Caco-2 (cell line): ENCODE measurements at places on chromosomes 1 and 21.

DNA sequence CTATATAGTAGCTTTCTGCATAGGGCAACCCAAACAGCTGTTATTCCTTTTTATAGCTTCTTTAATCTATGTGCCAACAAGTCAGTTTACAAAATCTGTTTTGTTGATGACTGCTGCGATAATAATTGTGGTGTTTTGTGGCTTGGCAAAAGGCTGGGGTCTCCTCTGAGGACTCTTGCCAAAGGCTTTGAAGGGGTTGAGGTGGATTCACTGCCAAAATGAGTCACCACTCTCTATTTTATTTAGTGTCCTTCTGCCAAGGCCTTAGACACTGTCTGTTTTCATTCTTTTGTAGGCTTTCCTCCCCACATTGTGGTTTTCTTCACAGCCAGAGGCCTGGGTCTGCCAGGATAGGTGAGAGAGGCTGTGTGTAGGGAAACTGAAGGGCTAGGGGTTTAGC is 161.8 kb downstream of the NFIA start:
- H3K4me3 ChIP-seq, result no peak overlapping the region
- H3K4me1 ChIP-seq, result no peaks in the 10 kb centered on the region
- no peaks in the 10 kb centered on the region for H3K36me3 ChIP-seq
- DNase-seq, result no peak
- H3K27me3 ChIP-seq, result no peaks in the 10 kb centered on the region

DNA sequence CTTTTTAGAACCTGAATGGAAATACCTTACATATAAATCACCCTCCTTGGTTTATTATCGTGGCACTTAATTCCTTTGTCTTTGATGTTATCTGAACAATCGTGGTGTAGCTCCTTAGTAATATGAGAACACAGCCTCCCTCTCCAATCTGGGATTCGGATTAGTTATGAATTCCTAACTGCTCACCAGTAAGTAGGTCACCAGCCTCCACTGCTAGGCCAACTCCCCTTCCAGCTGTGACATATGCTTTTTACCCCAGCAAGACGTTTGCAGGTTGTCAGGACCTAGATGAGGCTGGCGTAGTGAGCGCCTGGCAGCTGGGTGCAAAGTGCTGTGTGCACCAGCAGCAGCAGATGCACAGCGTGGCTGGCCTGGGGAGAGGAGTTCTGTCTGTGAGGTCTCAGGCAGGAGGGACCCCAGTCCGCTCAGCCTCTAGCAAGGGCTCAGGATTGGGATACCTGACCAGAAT is 38.2 kb downstream of the NTPCR start:
- no peaks in the 10 kb centered on the region for H3K27me3 ChIP-seq
- H3K4me1 ChIP-seq, result no peaks in the 10 kb centered on the region
- no peak overlapping the region for H3K27ac ChIP-seq
- DNase-seq, result no peak
- no peak overlapping the region for H3K4me3 ChIP-seq
- no peaks in the 10 kb centered on the region for H3K36me3 ChIP-seq

DNA sequence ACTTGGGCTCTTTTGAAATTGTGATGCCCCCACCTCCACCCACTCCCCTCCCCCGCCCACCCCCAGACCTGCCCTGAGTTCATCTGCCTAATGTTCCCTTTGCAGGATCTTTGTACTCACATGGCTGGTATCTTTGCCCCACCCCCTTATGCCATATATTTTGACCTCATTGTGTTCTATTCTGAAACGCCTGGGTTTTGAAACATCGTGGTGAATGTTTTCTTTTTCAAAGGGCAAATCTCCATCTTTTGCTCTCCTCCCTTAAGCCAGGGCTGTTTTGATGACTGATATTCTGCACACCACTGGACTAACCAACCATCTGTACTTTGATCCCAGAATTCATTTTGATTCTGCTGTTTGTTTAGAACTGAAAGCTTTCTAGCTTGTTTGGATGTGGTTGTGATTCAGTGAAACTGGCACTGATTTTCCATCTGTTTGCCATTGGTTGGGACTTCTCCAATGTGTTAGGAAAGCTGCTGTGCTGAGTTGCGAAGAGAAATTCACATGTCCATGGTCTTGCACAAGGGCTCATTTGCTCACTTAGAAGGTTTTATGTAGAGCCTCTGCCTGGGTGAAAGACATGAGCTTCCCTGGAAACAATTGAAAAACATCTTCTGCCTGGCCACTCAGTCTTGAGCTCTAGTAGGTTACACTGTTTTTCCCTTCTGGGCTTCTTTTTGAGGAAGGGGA is 16.5 kb downstream of the SMAP2 start:
- H3K27ac ChIP-seq, result no peak overlapping the region
- H3K27me3 ChIP-seq, result no peaks in the 10 kb centered on the region
- H3K4me3 ChIP-seq, result no peak overlapping the region
- H3K36me3 ChIP-seq, result no peaks in the 10 kb centered on the region
- no peaks in the 10 kb centered on the region for H3K4me1 ChIP-seq

GRCh38 chr1:162564762-162565218 is 3.3 kb downstream of the UAP1 start:
- DNase-seq, result no peak
- H3K4me3 ChIP-seq, result no peak overlapping the region
- no peak overlapping the region for H3K27ac ChIP-seq
- peaks cover 14% of the 10 kb centered on the region for H3K4me1 ChIP-seq

- no peaks in the 10 kb centered on the region for H3K4me1 ChIP-seq
- H3K4me3 ChIP-seq, result no peak overlapping the region
- no peaks in the 10 kb centered on the region; the same call in 1 of the 2 replicates for H3K36me3 ChIP-seq
- no peak overlapping the region for H3K27ac ChIP-seq
- no peak for DNase-seq
These were observed 24.2 kb downstream of the SLC5A9 start for GRCh38 chr1:48246727-48247126.

- H3K36me3 ChIP-seq, result no peaks in the 10 kb centered on the region
- no peak overlapping the region for H3K27ac ChIP-seq
- H3K4me1 ChIP-seq, result no peaks in the 10 kb centered on the region
- DNase-seq, result no peak
These were observed 201.1 kb downstream of the PRDM2 start for GRCh38 chr1:13901039-13901438.

GRCh38 chr1:94863919-94864318 is 43.8 kb downstream of the SLC44A3 start:
- no peaks in the 10 kb centered on the region for H3K27me3 ChIP-seq
- peak overlapping the region; percentile 76 for H3K27ac ChIP-seq
- no peaks in the 10 kb centered on the region for H3K36me3 ChIP-seq
- peaks cover 41% of the 10 kb centered on the region for H3K4me1 ChIP-seq

- no peak overlapping the region for H3K4me3 ChIP-seq
- no peaks in the 10 kb centered on the region for H3K36me3 ChIP-seq
- H3K4me1 ChIP-seq, result no peaks in the 10 kb centered on the region
- H3K27ac ChIP-seq, result no peak overlapping the region
These were observed 1.0 kb downstream of the RD3 start for GRCh38 chr1:211490821-211491415.

DNA sequence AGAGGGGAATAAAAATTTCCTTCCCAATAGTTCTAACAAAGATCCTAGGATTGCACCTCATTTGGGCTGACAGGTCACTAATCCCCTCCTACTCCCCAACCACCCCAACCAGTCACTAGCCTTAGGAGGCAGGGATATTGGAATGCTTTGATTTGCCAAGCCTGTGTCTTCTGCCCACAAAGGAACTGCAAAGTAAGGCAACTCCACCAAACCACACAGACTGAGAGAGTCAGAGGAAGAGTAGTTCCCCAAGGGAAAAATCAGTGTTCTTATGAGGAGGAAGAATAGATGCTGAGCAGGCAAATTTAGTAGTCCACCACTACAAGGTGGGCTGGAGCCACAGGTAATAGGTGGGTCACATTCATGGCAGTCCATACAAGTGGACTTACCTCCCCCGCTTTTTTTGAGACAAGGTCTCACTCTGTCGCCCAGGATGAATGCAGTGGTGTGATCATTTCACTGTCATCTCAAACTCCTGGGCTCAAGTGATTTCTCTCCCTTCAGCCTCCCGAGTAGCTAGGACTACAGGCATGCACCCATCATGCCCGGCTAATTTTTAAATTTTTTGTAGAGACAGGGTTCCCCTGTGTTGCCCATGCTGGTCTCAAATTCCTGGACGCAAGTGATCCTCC is 3.7 kb upstream of the TMEM39B start:
- no peak overlapping the region for H3K4me3 ChIP-seq
- no peak for DNase-seq
- no peaks in the 10 kb centered on the region for H3K4me1 ChIP-seq
- H3K27ac ChIP-seq, result no peak overlapping the region

DNA sequence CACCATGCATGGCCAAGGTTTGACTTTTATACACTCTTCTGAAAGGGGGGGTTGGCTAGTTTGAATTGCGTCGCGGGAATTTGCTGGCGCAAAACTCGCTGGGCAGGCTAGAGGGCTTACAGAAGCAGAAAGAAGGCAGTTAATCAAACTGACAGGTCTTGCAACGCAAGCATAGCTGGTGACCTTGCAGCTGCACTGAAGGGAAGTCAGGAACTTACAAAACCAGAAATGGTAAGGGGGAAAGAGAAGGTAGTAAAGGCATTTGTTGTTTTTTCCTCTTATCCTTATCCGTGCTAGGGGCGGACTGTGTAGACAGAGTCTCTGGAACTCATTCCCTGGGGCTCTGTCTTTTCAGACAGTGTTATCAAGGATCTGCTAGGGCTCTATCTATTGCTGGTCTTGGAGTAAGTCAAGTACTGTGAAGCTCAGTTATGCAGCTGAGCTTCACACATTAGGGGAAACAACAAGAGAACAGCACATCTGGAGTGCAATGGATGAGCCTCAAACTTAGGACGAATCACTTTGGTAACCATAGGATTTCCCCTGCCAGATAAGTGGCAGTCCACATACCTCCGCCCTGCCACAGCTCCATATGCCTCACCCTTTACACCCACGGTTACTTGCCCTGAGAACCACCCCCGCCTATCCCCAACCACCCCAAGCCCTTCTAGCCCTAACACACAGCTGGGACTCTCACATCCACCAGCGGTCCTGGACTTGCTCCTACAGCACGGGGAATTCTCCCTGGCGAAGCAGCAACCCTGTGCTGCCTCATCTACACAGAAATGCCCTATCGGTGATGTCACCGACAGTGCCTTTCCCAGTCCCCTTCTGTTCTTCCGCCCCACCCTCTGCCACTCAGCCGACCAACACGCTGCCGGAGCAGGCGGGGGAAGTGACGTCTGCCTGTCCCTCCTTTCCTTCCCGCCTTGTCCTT is 251.4 kb downstream of the FAM72C start:
- H3K27me3 ChIP-seq, result no peaks in the 10 kb centered on the region
- peak; percentile 53 for DNase-seq
- no peak overlapping the region for H3K4me3 ChIP-seq
- H3K27ac ChIP-seq, result peak overlapping the region; percentile 84

GRCh38 chr1:224333309-224333926 is 3.4 kb upstream of the NVL start:
- no peak overlapping the region for H3K4me3 ChIP-seq
- no peaks in the 10 kb centered on the region for H3K36me3 ChIP-seq
- no peaks in the 10 kb centered on the region for H3K27me3 ChIP-seq
- no peak overlapping the region for H3K27ac ChIP-seq
- peaks cover under 1% of the 10 kb centered on the region; the same call in 1 of the 2 replicates for H3K4me1 ChIP-seq

GRCh38 chr1:229479660-229480399 is 28.3 kb downstream of the NUP133 start:
- H3K27me3 ChIP-seq, result no peaks in the 10 kb centered on the region
- H3K4me1 ChIP-seq, result no peaks in the 10 kb centered on the region
- no peak for DNase-seq
- no peaks in the 10 kb centered on the region for H3K36me3 ChIP-seq
- no peak overlapping the region for H3K4me3 ChIP-seq

- no peaks in the 10 kb centered on the region; the same call in none of the 2 replicates for H3K27me3 ChIP-seq
- no peak overlapping the region for H3K27ac ChIP-seq
- no peak overlapping the region for H3K4me3 ChIP-seq
- no peaks in the 10 kb centered on the region for H3K36me3 ChIP-seq
These were observed 205.8 kb downstream of the TNR start for GRCh38 chr1:175537571-175537970.

DNA sequence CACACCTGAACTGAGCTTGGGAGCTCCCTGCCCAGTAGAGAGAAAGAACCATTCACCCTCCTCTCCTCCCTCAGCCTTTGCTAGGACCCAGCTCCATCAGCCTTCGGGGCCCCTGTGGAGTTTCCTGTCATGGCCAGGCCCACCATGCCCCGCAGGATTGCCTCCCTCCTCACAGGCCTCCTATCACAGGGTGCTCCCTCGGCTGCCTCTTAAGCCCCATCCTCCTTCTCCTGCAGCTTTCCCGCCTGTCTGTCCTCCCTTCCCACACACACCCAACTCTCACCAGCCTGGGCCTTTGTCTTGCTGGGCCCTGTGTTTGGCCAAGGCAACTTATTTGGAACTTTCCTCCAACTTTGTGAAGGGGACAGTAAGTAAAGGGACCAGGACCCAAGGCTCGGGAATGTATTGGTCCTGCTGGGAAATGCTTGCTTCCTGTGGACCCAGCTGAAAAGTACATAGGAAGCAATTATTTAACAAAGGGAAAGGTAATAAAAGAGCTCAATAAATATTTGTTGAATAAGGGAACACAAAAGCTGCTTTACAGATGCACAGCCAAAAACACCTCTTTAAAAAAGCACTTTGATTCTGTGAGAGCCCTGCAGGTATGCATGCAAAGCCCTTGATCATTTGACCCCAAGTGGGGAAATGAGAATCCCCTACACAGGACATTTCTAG is 31.6 kb upstream of the TENT5C start:
- peak overlapping the region; percentile 51 for H3K27ac ChIP-seq
- no peak overlapping the region for H3K4me3 ChIP-seq
- no peaks in the 10 kb centered on the region for H3K27me3 ChIP-seq
- DNase-seq, result no peak
- H3K36me3 ChIP-seq, result no peaks in the 10 kb centered on the region

- DNase-seq, result no peak
- no peaks in the 10 kb centered on the region for H3K36me3 ChIP-seq
- no peaks in the 10 kb centered on the region for H3K27me3 ChIP-seq
- no peak overlapping the region for H3K27ac ChIP-seq
- peaks cover 23% of the 10 kb centered on the region for H3K4me1 ChIP-seq
- H3K4me3 ChIP-seq, result no peak overlapping the region
These were observed 45.1 kb downstream of the PGBD5 start for GRCh38 chr1:230381049-230381467.

GRCh38 chr1:7594714-7595295 is 176.3 kb upstream of the VAMP3 start:
- no peaks in the 10 kb centered on the region for H3K4me1 ChIP-seq
- DNase-seq, result no peak
- H3K27ac ChIP-seq, result no peak overlapping the region
- 0 out of 2 replicates have a peak, but pooled peaks cover 1% of the 10 kb centered on the region for H3K27me3 ChIP-seq
- H3K36me3 ChIP-seq, result no peaks in the 10 kb centered on the region

DNA sequence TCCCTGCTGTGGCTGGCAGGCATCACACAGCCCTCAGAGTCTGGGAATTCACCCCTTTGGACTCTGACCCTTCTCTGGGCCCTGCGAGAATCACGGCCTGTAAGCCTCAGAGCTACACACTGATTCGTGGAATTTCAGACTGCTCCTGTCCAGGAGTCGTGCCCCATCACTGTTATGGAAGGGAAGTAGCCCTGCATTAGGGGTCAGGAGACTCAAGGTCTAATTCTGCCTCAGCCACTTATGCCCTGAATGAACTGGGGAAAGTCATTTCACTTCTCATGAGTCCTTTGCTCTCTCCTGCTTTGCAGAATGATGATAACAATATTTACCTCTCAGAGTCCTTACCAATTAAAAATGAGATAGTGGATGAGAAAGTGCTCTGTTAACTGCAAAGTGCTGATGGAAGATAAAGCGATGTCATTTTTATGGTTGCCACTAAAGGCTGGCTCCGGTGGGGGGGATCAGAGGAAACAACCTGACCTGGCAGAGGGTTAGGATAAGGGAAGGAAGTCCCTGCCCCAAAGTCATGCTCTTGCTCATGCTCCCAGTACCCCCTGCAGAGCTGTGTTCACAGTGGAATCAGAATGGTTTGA is 148.6 kb upstream of the CD34 start:
- no peaks in the 10 kb centered on the region; the same call in 1 of the 2 replicates for H3K27me3 ChIP-seq
- no peaks in the 10 kb centered on the region for H3K36me3 ChIP-seq
- peak; percentile 72 for DNase-seq
- H3K27ac ChIP-seq, result no peak overlapping the region
